ENCODE measurements at places on chromosomes 1 and 21. TPM values are rescaled to one million over a fixed set of nuclear protein-coding genes. Genes with fewer than 3 reads are reported as not detected.

DNA sequence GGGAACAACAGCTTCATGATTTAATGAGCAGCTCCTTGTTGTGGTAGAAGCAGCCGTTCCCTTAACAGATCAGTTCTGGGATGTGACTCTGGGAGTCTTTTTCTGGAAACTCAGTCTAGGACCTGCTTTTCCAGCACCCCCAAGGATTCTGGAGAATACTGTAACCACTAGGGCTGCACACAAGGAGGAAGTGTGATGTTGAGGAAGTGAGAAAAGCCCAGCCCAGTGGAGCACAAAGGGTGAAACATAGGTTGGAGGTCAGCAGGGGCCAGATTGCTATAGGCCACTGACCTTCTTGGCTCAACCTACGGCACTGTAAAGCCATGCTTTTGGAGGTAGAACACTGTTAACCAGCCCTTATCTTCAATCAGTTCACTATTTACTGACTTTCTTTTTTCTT, 10.1 kb upstream of the PLA2G5 start:
- DNase-seq, result no peak

GRCh38 chr1:37946703-37947360, at the start of gene INPP5B:
TSS of gene INPP5B (minus strand) at chr1:37947053. CDS start at chr1:37946308, 745 bp downstream.
- DNase-seq, result peak; percentile 96

DNA sequence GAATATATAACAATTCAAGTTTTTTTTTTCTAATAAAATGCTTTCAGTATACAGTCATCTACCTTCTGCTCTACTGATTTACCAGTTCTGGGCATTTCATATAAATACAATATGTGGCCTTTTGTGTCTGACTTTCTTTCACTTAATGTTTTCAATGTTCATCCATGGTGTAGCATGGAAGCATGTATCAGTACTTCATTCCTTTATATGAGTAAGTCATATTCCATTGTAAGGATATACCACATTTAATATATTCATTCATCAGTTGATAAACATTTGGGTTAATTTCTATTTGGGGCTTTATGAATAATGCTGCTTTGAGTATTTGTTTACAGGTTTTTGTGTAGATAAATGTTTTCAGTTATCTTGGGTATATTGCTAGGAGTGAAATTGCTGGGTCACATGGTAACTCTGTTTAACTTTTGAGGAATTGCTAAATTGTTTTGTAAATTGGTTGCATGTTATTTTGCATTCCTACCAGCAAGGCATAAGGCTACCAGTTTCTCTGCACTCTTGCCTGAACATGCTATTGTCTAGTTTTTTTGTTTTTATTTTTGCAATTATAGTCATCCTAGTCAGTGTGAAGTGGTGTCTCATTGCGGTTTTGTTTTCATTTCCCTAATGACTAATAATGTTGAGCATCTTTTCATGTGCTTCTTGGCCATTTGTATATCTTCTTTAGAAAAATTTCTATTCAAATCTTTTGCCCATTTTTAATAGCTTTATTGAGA, 206.1 kb downstream of the TM2D1 start:
- no peak for DNase-seq

The CFHR5 gene
- total RNA-seq, result not detected

GRCh38 chr1:96722161-96722922, 758 bp downstream of the PTBP2 start:
- no peak for DNase-seq

DNA sequence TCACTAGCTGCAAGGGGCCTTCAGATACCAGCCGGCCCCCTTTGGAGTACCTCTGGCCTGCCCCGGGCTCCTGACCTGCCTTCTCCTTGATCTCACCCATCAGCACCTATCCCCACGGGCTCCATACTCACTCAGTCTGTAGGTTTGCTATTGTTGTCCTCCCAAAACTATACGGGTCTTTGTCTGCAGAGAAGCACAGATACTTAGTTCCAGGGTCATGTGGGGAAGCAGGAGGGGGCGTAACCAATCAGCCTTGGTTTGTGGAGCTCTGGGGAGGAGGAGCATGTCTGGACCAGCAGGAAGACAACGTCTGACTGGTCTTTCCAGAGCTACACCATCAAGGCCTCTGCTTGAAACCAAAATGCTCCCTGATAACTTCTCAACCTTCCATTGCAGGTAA, 15.2 kb downstream of the TMEM63A start:
- no peak for DNase-seq

All from esophagus muscularis mucosa (tissue), 4 donors.